Hematopoietic multipotent progenitor cell treated with erythropoietin and hydrocortisone succinate and interleukin-3 and kit ligand, for 4 days (in vitro differentiated cells): ENCODE measurements at places on chromosomes 13 and 19.
A peak's percentile ranks its signal among the peaks of the same experiment; 100 is the strongest.

GRCh38 chr13:66899955-66900354 lies 330.2 kb downstream of the PCDH9 start:
- DNase-seq = no peak

DNA sequence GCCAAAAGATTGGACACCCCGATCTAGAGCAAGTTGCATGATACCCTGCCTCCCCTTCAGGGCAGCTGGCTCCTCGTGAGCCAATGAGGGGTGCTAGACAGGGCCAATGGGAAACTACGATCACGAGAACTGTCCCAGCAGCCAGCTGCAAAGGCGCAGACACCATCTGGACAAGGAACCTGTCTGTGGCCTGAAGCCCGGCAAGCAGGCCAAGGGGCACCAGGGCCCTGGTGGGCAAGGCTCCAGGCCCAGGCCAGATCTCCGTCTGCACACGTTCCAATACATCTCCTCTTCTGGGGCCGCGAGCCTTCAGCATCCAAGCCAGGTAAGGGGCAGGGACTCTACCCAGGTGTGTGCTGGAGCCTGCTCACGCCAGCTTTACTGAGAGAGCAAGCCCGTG lies 20.2 kb downstream of the MED26 start:
- DNase-seq = no peak

GRCh38 chr19:6802336-6803035 lies 30.0 kb downstream of the VAV1 start:
- peak; percentile 96 for DNase-seq

DNA sequence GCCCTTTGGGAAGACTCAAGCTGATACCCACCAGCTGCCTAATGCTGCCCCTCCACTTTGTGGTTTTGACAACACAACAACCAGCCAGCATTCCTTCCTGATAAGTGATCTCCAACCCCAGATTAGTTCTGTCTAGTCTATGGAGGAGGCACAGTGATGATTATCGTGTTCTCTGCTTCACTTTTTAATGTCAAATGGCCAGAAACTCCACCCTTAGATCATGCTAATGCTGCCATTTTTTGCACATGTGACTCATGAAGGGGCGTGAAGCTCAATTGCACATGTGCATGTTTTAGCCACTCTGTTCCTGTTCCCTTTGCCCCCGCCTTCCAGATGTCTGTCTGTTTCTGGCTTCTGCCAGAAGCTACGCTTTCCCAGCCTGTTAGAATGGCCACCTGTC lies 199.8 kb downstream of the COG6 start:
- DNase-seq = peak; percentile 58

DNA sequence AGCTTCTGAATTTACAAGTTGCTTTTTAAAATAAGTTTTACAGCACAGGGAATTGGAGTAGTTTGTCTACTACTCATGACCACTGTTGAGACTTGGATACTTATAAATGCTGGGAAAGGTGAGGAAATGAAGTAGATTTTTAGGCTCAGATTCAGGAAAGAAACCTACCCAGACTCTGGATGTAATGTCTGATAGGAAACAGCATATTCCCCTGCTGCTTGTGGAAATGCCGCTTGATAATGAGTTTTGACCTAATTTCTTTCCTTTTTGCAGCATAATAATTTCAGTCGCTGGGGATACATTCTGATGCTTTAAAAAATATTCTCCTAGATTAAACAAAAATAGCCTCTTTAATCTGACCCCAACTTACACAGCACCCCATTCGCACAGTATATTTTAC lies 53.6 kb downstream of the SLC10A2 start:
- no peak for DNase-seq

GRCh38 chr13:18952225-18953016 lies 229.2 kb downstream of the TUBA3C start:
- no peak for DNase-seq

- DNase-seq = peak; percentile 48
These were observed 827.4 kb downstream of the GPC5 start for GRCh38 chr13:92225861-92226260.

DNA sequence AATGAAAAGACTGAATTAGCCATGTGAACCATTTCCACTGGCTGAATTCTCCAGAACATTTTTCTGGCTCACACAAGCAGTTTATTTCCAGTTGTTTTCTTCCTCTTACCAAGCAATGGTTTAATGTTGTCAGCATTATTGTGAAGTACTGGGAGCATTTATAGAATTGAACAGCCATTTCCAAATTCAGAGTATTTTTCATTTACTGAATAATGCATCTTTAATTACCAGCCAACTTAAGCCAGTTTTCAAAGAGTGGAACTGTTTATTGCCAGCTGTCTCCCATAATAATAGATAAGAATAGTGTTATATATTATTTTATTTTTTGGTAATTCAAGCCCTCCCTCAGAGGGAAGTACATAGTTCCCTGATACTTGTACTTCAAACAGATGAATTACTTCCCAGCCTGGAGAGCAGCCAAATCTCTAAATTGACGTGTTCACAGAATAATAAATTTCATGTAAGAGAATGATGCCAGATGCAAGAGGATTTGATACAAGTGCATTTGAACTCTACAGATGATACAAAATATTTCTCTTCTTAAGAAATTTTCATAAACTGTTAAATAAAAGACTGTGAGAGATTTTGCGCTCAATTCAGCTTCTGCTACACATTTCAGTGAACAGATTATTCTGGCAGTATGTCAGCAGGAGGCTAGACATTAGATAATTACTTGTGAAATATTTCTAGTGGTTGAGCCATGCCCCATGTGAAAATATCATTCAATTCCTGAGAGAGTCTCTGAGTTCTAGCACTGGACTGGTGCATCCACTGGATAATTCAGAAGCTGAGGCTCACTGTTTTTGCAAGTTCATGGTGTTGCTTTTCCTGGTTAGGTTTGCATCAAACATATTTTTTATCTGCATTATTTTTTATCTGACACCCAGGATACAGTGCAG lies 315.9 kb downstream of the SLC7A1 start:
- no peak for DNase-seq

DNA sequence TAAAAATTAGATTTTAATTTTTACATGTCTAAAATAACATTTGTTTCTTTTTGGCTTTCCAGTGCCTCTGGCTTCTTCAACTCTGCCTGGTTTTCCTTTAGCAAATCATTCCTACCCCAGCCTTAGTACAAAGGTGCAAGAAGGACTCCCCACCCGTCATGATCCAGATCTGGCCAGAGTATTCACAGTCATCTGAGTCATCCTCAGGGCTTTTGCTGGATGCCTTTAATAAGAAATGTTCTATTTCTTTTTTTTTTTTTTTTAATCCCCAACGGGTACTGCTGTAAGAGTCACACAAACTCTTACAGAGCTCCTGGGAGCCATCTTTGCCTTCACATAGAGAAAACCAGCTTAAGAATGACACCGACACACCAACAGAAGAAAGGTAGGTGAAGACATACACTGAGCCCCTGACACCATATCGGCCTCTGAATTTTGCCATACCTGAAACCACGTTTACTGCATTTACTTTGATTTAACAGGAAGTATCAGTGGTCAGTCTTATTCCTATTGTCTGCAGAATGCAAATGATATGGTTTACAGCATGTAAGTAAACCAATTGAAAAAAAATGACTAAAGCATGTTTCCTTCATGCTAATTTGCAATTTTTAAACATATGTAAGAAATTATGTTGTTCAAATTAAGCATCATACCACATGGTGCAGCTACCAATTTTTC lies 184.4 kb downstream of the NALCN start:
- DNase-seq = no peak

- DNase-seq = peak; percentile 95
These were observed 3.3 kb downstream of the LYL1 start for GRCh38 chr19:13099073-13099999.

DNA sequence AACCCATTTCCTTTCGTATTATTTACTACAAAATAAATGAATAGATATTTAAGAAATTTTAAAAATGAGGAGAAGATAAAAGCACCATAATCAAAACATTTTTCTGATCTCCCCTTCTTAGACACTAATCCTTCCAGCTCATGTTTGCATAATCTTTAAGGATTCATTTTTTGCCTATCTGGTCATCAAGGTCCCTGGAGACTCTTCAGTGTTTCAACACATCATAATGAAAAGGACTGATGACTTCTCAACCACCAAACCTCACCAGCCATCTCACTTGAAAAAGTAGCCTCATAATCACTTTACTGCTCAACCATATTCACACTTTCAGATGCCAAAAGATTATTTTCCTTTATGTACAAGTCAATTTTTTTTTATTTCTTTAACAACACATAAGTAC lies 80.1 kb downstream of the DCLK1 start:
- no peak for DNase-seq

DNA sequence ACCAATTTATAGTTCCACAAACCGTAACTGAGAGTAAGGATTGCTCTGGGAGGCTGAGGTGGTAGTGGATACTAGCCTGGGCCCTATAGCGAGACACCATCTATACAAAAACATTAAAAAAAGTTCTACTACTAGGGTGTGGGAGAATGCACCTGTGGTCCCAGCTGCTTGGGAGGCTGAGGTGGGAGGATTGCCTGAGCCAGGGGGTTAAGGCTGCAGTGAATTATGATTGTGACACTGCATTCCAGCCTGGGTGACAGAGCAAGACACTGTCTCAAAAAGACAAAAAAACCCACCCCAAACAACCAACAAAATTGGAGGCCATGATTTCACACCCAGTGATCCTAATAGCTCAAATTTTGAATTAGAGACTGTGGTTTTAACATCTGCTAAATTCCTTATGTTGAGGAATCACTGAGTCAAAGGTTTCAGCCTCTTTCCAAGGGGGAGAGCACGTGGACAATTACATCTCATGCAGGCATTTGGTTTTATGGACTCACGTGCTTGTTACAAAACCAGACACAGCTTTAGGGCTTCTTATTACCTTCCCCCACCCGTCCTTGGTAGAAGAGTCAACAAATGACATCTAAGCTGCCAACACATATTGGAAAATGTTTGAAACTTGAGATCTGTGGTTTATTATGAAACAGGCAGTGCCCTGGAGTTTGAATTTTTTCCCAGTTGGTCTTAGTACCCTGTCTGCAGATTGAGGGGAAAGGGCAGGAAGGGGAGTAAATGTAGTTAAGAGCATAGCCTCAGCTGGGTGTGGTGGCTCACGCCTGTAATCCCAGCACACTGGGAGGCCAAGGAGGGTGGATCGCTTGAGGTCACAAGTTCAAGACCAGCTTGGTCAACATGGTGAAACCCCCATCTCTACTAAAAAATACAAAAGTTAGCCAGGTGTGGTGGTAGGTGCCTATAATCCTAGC lies 18.5 kb downstream of the CYP2A6 start:
- peak; percentile 62 for DNase-seq

DNA sequence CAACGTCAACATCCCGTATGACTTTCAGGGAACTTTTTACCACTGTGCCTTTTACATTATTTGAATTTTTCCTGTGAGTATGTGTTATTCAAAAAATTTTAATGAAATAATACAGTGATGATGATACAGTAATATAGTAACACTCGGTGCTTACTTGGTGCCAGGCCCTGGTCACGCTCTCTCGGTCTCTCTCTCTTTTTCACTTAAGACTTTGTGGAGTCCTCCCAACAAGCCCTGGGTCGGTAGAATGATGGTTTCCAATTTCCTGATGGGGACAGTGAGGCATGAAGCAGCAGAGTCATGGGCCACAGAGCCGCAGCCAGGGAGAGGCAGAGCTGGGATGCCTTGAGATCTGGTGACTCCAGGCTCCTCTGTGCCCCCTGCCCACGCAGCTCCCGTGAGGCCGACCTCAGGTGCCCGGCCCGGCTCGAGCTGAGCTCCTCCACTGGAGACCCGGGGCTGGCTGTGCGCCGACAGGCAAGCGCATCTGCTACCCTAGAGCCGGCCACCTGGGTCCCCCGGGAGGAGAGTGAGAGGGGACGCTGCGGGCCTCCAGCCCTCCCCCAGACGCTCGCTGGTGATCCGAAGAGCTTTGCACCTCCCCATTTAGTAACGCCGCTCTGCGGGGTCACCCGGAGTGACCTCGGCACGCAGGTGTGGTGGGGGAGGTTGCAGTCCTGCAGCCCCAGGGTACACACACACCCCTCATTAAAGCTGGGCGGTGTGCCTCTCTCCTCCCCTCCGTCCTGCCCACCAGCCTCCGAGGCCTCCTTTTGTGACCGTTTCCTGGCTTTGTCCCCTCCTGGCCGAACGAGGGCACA lies 4.4 kb upstream of the SBK3 start:
- DNase-seq = no peak

GRCh38 chr13:83950293-83950692 lies 68.0 kb upstream of the SLITRK1 start:
- no peak for DNase-seq

DNA sequence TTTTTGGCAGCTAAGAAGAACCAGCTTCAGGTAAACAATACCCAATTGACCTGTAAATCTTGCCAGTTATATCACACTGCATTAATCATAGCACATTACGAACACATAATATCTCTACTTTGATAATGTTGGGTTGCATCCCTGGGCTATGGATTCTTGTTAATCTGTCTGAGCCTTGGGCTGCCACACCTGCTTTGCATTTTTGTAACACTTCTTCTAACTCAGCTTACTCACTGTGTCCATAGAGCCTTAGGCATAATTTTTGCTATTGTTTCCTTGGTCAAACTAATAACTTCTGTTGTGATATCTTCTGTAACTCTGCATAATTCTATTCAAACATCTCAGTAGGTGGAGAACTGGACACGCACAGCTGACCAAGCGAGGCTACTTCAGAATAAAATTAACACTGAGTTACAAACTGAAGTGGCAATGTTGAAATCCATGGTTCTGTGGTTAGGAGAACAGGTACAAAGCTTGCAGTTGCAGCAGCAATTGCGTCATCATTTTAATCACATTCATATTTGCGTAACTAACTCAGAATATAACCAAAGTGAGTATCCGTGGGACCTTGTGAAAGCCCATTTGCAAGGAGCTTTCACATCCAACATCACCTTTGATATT lies 6.4 kb downstream of the ZNF350 start:
- peak; percentile 45 for DNase-seq

- DNase-seq = no peak
These were observed 201.4 kb downstream of the DIAPH3 start for GRCh38 chr13:59962343-59962742.

DNA sequence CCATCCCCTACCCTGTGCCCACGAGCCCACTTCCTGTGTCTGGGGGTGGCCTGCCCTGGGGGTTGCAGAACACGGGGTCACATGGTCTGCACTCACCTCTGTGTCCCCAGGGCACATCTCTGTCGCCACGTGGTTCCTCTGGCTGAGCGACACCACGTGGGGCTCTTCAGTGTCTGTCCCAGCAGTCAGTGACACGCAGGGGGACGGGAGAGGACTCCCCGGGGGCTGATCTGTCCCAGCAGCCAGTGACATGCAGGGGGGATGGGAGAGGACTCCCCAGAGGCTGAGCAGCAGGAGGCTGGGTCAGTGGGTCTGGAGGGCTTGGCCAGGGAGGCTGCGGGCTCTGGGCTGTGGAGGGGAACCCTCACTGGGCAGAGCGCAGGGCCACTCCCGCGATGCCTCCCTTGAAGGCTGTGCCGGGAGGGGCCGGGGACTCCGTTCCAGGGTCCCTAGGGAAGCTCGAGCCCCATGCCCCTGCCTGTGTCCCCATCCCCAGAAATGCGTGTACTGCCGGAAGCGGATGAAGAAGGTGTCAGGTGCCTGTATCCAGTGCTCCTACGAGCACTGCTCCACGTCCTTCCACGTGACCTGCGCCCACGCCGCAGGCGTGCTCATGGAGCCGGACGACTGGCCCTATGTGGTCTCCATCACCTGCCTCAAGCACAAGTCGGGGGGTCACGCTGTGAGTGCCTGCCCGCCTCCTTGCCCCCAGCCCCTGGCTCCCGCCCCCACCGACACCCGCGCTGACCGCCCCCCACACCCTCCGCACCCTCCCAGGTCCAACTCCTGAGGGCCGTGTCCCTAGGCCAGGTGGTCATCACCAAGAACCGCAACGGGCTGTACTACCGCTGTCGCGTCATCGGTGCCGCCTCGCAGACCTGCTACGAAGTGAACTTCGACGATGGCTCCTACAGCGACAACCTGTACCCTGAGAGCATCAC lies 174.8 kb downstream of the KDM4B start:
- no peak for DNase-seq
